ENCODE measurements at places on chromosomes 3 and 15. TPM values are rescaled to one million over a fixed set of nuclear protein-coding genes. Genes with fewer than 3 reads are reported as not detected.

The PAQR9 gene
- 1.00 TPM for polyA plus RNA-seq

- H3K36me3 ChIP-seq: no peaks in the 10 kb centered on the region
- H3K4me1 ChIP-seq: no peaks in the 10 kb centered on the region
- no peaks in the 10 kb centered on the region for H3K27me3 ChIP-seq
- H3K27ac ChIP-seq: no peak overlapping the region
- DNase-seq: no peak
Observed at GRCh38 chr3:59270209-59270608, 220.4 kb upstream of the CFAP20DC start.

DNA sequence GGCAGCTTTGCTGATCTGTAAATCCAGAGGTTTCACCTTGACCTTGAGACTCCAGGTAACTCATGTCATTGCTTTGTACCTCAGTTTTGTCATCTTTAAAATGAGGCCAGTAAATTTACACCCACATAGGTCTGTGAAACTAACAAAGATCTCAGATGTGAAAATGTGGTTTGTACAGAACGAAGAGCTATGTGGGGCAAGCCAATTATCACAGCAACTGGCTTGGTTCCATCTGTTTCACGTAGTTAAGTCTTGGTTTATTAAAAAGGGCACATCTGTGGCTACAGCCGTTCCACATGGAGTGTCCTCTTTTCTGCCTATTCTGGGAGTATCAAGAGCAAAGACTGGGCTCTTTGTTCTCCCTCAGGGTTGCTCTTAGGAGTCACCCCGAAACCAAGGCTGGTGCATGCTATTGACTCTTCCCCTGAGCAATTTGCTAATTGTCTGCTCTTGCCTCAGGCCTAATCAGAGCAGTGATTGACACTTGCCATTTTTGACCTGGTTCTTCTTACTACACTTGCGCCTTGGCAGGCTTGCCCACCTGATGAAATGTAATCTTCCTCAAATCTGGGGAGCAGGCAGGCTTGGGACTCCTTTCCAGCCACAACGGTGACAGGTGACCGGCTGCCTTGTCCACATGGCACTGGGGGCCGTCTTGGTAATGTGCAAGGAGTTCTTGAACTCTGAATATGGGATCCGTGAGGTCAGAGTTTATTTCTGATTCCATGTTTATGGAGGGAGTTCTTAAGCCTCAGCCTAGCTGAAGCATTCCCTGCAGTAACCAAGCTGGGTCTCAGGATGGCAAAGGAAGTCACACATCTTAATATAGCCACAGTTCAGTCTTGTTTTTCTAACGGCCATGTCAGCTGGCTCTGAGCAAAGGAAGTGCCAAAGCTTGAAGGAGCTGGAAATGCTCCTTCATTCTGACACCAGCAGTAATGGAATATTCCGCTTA lies 40.1 kb downstream of the EAF1 start:
- peaks cover 23% of the 10 kb centered on the region for H3K4me1 ChIP-seq
- peak; percentile 37 for DNase-seq
- no peaks in the 10 kb centered on the region for H3K27me3 ChIP-seq
- H3K4me3 ChIP-seq: no peak overlapping the region

The MELTF gene
- 0.55 TPM for polyA plus RNA-seq

GRCh38 chr3:64215559-64215958 lies 9.7 kb downstream of the PRICKLE2 start:
- peaks cover 5% of the 10 kb centered on the region for H3K4me1 ChIP-seq
- no peak overlapping the region for H3K27ac ChIP-seq
- no peaks in the 10 kb centered on the region for H3K27me3 ChIP-seq
- H3K4me3 ChIP-seq: no peak overlapping the region
- DNase-seq: no peak

The TAGLN3 gene
- not detected for polyA plus RNA-seq

GRCh38 chr15:38530113-38530512 lies 34.5 kb downstream of the RASGRP1 start:
- no peaks in the 10 kb centered on the region for H3K4me1 ChIP-seq
- H3K36me3 ChIP-seq: no peaks in the 10 kb centered on the region
- no peaks in the 10 kb centered on the region for H3K27me3 ChIP-seq
- no peak for DNase-seq
- no peak overlapping the region for H3K27ac ChIP-seq
- no peak overlapping the region for H3K4me3 ChIP-seq

GRCh38 chr3:42745291-42745745 lies 27.7 kb downstream of the CCDC13 start:
- H3K4me1 ChIP-seq: peaks cover 32% of the 10 kb centered on the region
- DNase-seq: no peak
- H3K27ac ChIP-seq: peak overlapping the region; percentile 95
- H3K4me3 ChIP-seq: no peak overlapping the region
- H3K36me3 ChIP-seq: no peaks in the 10 kb centered on the region

The HCN4 gene
- not detected for polyA plus RNA-seq

The CD96 gene
- polyA plus RNA-seq: 0.01 TPM

DNA sequence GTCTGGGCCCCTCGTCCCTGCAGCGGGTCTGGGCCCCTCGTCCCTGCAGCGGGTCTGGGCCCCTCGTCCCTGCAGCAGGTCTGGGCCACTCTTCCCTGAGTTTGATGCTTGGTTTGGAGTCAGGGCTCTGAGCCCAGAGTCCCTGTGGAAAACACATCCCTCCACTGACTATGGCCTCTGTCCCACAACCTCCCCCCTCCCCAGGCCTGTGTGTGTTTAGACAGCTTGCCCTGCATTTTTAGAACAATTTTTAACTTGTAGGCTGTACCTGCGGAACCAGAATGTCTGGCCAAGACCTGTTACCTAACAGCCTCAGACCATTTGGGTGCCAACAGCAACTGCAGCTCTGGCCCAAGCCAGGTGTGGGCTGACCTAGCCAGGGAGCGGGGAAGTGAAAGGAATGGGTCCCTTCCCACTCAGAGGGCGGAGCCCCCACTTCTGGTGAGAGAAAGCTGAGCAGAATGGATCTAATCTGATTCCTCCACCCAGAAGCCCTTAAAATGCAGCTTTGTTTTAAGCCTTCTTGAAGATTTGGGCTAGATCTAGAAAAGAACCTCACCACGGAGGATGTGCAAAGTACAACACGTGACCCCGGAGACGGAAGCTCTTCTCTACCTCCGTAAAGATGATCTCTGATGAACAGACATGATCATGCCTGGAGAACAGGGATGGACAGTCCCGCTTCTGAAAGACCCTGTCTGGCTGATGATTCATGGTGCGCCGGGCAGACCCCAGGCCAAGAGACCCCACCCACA lies 60.5 kb upstream of the TFRC start:
- peaks cover 1% of the 10 kb centered on the region for H3K27me3 ChIP-seq
- H3K4me1 ChIP-seq: peaks cover 4% of the 10 kb centered on the region
- H3K36me3 ChIP-seq: no peaks in the 10 kb centered on the region
- no peak overlapping the region for H3K4me3 ChIP-seq
- no peak for DNase-seq
- no peak overlapping the region for H3K27ac ChIP-seq

The C3orf85 gene
- 0.39 TPM for polyA plus RNA-seq
